Breast epithelium (tissue), 4 donors: ENCODE measurements at places on chromosomes 4 and X.

DNA sequence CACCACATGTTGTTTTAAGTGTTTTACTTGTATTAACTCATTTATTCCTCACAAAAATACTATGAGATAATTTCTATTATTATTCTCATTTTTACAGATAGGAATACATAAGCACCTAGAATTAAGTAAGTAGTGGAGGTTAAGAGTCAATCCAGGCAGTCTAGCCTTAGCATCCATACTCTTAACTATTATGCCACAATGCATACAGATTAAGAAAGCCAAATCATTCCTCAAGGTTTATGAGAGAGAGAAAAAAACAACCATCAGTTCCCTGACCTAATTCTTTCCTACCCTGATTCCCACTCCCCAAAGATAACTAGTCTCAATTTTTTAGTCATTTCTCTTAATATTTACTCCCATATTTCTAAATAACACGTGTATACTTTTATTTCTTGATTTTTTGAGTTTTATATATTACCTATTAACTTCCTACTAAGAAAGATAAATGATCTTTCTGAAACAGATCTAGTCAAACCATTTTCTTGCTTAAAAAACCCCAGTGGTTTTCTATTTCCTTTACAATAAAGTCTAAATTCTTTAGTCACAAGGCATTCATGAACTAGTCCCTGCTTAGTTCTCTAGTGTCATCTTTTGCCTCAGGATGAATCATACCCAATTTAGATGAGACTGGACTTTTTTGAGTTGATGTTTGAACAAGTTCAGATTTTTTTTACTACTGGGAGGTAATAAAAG, 16.0 kb downstream of the UBA6 start:
- no peaks in the 10 kb centered on the region for H3K36me3 ChIP-seq
- H3K4me1 ChIP-seq, result no peaks in the 10 kb centered on the region
- H3K27me3 ChIP-seq, result no peaks in the 10 kb centered on the region
- no peak overlapping the region for H3K4me3 ChIP-seq
- H3K27ac ChIP-seq, result no peak overlapping the region

DNA sequence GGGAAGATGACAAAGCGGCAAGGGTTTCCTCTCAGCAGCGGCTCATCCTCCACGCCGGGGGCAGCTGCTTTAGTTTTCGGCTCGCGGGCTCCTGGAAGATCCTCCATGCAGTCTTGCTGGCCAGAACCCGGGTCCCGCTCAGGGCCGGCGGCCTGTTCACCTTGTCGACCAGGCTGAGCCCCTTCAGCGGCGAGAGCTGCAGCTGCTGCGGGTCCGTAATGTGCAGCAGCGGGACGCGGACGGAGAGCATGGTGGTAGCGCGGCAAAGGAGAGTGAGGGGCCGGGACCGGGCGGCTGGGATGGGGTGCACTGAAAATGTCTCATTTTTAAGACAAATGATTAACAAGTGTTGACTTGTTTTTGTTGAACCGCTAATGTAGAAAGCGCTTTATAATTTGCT, 33.2 kb downstream of the EFHC2 start:
- no peak overlapping the region for H3K4me3 ChIP-seq
- H3K27ac ChIP-seq, result no peak overlapping the region
- H3K27me3 ChIP-seq, result no peaks in the 10 kb centered on the region
- no peaks in the 10 kb centered on the region for H3K36me3 ChIP-seq

- H3K27ac ChIP-seq, result no peak overlapping the region
- peaks cover 60% of the 10 kb centered on the region for H3K27me3 ChIP-seq
- H3K4me3 ChIP-seq, result no peak overlapping the region
These were observed 126.7 kb upstream of the MBNL3 start for GRCh38 chrX:132615391-132616131.

GRCh38 chr4:105128208-105128607, 18.5 kb upstream of the TET2 start:
- no peak for DNase-seq
- H3K4me1 ChIP-seq, result no peaks in the 10 kb centered on the region
- no peaks in the 10 kb centered on the region for H3K36me3 ChIP-seq
- H3K27me3 ChIP-seq, result no peaks in the 10 kb centered on the region
- no peak overlapping the region for H3K4me3 ChIP-seq
- no peak overlapping the region for H3K27ac ChIP-seq
